Endodermal cell (in vitro differentiated cells): ENCODE measurements at places on chromosomes 11 and 22. TPM values are rescaled to one million over a fixed set of nuclear protein-coding genes. Genes with fewer than 3 reads are reported as not detected.

GRCh38 chr11:78914503-78914902 is 339.8 kb upstream of the NARS2 start:
- no peaks in the 10 kb centered on the region for H3K27me3 ChIP-seq
- no peaks in the 10 kb centered on the region for H3K4me1 ChIP-seq
- no peak overlapping the region for H3K4me3 ChIP-seq
- no peaks in the 10 kb centered on the region for H3K36me3 ChIP-seq

GRCh38 chr22:44155115-44155514 is 25.6 kb upstream of the PARVG start:
- no peaks in the 10 kb centered on the region for H3K4me1 ChIP-seq
- no peak overlapping the region for H3K4me3 ChIP-seq
- DNase-seq, result no peak
- no peaks in the 10 kb centered on the region for H3K27me3 ChIP-seq
- no peak overlapping the region for H3K27ac ChIP-seq
- no peaks in the 10 kb centered on the region for H3K36me3 ChIP-seq

DNA sequence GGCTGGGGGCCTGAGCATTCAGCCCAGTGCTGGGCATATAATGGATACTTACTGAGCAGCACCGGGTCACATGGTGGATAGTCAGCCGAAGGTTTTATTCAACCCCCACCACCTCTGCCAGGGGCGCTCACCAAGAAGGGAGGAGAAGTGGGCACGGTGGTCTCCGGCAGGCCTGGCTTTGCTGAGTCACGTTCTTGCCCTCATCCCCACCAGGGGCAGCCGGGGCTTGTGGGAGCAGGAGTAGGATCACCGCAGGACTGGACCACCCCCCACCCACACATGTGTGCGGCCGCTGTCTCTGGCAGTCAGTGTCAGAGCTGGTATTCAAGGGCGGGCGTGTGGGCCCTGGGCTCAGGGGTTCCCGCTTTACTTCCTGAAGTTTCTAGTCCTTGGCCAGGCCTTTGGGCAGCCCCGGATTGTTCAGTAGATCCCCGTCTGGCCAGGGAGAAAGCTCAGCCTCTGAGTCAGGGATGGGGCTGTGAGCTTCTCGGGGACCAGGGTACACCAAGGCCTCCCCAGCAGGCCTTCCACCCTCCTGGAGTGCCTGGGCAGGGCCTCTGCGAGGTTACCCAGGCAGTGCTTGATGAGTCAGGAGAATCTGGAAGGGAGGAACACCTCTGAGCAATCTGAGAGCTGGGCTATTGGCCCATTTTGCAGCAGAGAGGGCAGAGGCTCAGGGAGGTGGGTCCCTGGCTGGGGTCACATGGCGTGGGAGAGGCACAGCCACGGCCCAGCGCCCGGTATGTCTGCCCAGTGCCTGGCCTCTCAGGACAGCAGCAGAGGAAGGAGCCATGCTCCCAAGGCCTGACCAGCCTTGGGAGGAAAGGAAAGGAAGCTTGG is 60.6 kb downstream of the RTL6 start:
- no peaks in the 10 kb centered on the region for H3K27me3 ChIP-seq
- H3K36me3 ChIP-seq, result no peaks in the 10 kb centered on the region
- H3K4me1 ChIP-seq, result no peaks in the 10 kb centered on the region
- no peak overlapping the region for H3K27ac ChIP-seq
- DNase-seq, result peak; percentile 39

- H3K36me3 ChIP-seq, result no peaks in the 10 kb centered on the region
- H3K4me3 ChIP-seq, result no peak overlapping the region
- H3K27ac ChIP-seq, result no peak overlapping the region
- no peak for DNase-seq
- no peaks in the 10 kb centered on the region for H3K27me3 ChIP-seq
- H3K4me1 ChIP-seq, result peaks cover 18% of the 10 kb centered on the region
Observed at GRCh38 chr22:20175597-20175900, 24.7 kb upstream of the CCDC188 start.

Gene CNIH2
- 3.5 and 5.1 TPM in 2 replicates for total RNA-seq

Gene ANAPC15
- 38.0 to 51.2 TPM (median 50.6 TPM) in 3 replicates for total RNA-seq

GRCh38 chr11:127965939-127966668 is 621.3 kb downstream of the ETS1 start:
- DNase-seq, result no peak
- H3K4me1 ChIP-seq, result no peaks in the 10 kb centered on the region
- no peaks in the 10 kb centered on the region for H3K27me3 ChIP-seq
- no peak overlapping the region for H3K4me3 ChIP-seq

- H3K4me1 ChIP-seq, result peaks cover 9% of the 10 kb centered on the region
- DNase-seq, result no peak
- H3K36me3 ChIP-seq, result no peaks in the 10 kb centered on the region
- H3K27me3 ChIP-seq, result no peaks in the 10 kb centered on the region
Observed at GRCh38 chr11:129145276-129145675, 46.8 kb downstream of the ARHGAP32 start.

DNA sequence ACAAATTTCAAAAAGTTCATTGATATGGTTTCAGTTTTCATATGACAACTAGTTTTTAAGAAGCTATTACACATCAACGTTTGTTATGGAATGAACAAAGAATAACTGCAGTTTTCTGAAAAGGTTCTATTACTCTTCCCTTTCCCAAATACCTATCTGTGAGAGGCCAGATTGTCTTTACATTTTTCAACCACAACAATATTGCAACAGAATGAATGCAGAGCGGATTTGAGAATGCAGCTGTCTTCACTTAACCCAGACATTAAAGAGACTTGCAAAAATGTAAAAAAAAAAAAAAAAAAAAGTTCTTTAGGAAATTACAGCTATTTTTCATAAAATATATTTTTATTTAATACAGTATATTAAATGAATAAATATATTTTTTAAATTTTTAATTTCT is 250.8 kb downstream of the DDX10 start:
- no peak overlapping the region for H3K27ac ChIP-seq
- H3K4me3 ChIP-seq, result no peak overlapping the region
- H3K4me1 ChIP-seq, result peaks cover 14% of the 10 kb centered on the region
- no peak for DNase-seq
- no peaks in the 10 kb centered on the region for H3K36me3 ChIP-seq
- no peaks in the 10 kb centered on the region for H3K27me3 ChIP-seq

Gene SPINDOC
- total RNA-seq, result 84.6 to 103 TPM (median 100 TPM) in 3 replicates

GRCh38 chr11:67351275-67352005 is 1.9 kb downstream of the POLD4 start:
- peaks cover 30% of the 10 kb centered on the region for H3K4me1 ChIP-seq
- H3K36me3 ChIP-seq, result no peaks in the 10 kb centered on the region
- no peak overlapping the region for H3K4me3 ChIP-seq
- H3K27ac ChIP-seq, result no peak overlapping the region
- no peaks in the 10 kb centered on the region for H3K27me3 ChIP-seq
- peak; percentile 86 for DNase-seq

- no peaks in the 10 kb centered on the region for H3K27me3 ChIP-seq
- H3K36me3 ChIP-seq, result no peaks in the 10 kb centered on the region
- DNase-seq, result no peak
- no peak overlapping the region for H3K27ac ChIP-seq
- no peak overlapping the region for H3K4me3 ChIP-seq
- H3K4me1 ChIP-seq, result no peaks in the 10 kb centered on the region
Observed at GRCh38 chr22:36088292-36088691, 59.7 kb upstream of the RBFOX2 start.

DNA sequence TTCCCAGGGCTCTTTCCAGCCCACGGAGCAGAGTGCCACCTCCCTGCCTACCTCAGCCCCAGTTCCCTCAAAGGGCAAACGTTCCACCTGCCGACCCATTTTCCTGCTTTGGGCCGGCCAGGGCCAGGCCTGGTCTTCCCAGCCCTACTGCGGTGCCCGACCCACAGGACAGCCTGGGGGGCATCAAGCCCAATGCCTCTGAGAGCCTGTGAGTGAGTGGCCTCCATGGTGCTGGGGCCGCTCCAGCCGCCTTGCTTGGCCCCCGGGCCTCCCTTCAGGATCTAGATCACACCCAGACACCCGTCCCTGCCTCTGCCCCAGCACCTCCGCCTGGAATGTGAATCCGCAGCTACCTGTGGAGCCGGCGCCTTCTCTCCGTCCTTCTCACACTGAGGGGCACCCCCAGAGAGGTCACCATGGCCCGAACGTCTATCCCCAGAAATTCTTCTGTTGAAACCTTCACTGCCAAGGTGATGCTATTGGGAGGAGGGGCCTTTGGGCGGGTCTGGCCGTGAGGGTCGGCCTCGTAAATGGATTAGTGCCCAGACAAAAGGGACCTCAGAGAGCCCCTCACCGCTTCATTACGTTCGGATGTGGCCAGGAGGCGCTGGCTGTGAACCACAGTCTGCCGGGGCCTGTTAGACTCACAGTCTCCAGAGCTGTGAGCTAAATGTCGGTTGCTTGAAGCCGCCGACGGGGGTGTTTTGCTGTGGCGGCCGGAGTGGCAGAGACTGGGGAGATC is 36.2 kb upstream of the BRSK2 start:
- no peaks in the 10 kb centered on the region for H3K36me3 ChIP-seq
- no peaks in the 10 kb centered on the region for H3K27me3 ChIP-seq
- no peak overlapping the region for H3K27ac ChIP-seq
- DNase-seq, result peak; percentile 69

Gene APLNR
- 2.9 to 3.7 TPM (median 3.5 TPM) in 3 replicates for total RNA-seq

Gene PKDREJ
- not detected in 3 replicates for total RNA-seq

Gene PYGM
- total RNA-seq, result 1.1 TPM in 2 replicates

Gene NCR3LG1
- total RNA-seq, result 0.23 to 0.62 TPM (median 0.59 TPM) in 3 replicates

DNA sequence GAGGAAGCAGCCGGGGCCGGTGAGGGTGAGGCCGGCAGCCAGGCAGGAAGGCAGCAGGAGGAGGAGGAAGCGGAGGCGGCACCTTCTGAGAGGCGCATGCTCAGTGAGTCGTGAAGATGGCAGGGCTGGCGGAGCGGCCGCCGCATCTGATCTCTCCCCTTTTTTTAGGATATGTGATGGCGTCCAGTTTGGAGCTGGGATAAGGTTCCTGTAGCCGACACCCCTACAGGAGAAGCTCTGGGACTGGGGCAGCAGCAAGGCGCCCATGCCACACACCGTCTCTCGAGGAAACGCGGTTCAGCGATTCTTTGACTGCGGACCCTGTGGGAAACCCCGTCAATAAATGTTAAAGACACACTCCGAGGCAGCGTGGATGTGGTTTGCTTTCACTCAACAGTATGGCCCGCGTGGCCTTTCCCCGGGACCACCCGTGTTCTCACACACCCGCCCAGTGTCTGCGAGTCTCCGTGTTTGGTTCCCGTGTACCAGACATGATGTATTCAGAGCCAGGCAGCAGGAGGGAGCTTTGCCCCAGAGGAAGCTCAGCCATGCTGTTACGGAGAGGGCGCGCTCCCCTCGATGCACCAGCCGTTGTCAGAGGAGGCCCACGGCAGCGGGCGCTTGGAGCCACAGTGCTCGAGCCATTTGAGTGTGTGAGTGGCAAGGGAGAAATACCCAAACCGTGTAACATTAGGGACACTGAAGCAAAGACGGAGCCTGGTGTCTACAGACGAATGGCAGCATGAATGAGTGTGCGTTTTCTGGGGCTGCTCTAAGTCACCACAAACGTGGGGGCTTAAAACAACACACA is 27.7 kb upstream of the PARVB start:
- H3K36me3 ChIP-seq, result peaks cover 71% of the 10 kb centered on the region
- no peaks in the 10 kb centered on the region for H3K4me1 ChIP-seq
- H3K4me3 ChIP-seq, result no peak overlapping the region

Gene MPZL3
- total RNA-seq, result 4.2 to 5.7 TPM (median 5.5 TPM) in 3 replicates

- H3K36me3 ChIP-seq, result peaks cover 9% of the 10 kb centered on the region
- H3K27ac ChIP-seq, result no peak overlapping the region
- no peaks in the 10 kb centered on the region for H3K4me1 ChIP-seq
- no peaks in the 10 kb centered on the region for H3K27me3 ChIP-seq
Observed at GRCh38 chr11:5671831-5672230, 13.0 kb downstream of the TRIM5 start.

DNA sequence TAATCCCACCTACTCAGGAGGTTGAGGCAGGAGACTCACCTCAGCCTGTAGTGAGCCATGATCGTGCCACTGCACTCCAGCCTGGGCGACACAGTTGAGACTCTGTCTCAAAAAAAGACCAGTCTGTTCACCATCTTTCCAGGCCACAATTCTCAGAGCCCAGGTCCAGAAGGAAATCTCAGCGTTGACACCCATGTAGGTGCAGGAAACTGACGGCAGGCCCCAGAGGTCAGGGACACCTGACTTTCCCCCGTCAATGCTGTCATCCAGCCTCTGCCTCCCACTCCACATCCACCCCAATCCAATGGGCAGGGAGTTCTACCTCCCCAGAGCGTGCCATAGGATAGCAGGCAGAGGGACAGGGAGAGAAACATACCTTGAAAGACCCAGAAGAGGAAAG is 5.9 kb upstream of the GRK2 start:
- peaks cover 19% of the 10 kb centered on the region for H3K36me3 ChIP-seq
- no peak overlapping the region for H3K27ac ChIP-seq
- no peak overlapping the region for H3K4me3 ChIP-seq
- no peaks in the 10 kb centered on the region for H3K27me3 ChIP-seq
- H3K4me1 ChIP-seq, result no peaks in the 10 kb centered on the region
